ENCODE measurements at places on chromosomes 11 and 22. TPM values are rescaled to one million over a fixed set of nuclear protein-coding genes. Genes with fewer than 3 reads are reported as not detected.

TLCD5 gene
- total RNA-seq, result 7.7 TPM

TRIM6 gene
- total RNA-seq, result 3.9 TPM

CENPM gene
- 53.8 TPM for total RNA-seq

SMTN gene
- total RNA-seq, result 76.3 TPM

KIAA1671 gene
- 47.7 TPM for total RNA-seq

GRK2 gene
- 102 TPM for total RNA-seq

P4HA3 gene
- total RNA-seq, result 0.22 TPM

SCGB2A2 gene
- not detected for total RNA-seq

OR51F2 gene
- total RNA-seq, result not detected

SEC14L2 gene
- total RNA-seq, result 60.8 TPM

LGALS12 gene
- total RNA-seq, result not detected

MYOD1 gene
- total RNA-seq, result not detected

GRAMD1B gene
- 3.2 TPM for total RNA-seq

SOX10 gene
- total RNA-seq, result not detected

SLC37A2 gene
- total RNA-seq, result 24.0 TPM

PIH1D2 gene
- total RNA-seq, result 4.8 TPM

MIOX gene
- total RNA-seq, result 1.4 TPM

SPDYC gene
- not detected for total RNA-seq

OR2AG1 gene
- not detected for total RNA-seq

OR52I1 gene
- total RNA-seq, result 0.15 TPM

DNA sequence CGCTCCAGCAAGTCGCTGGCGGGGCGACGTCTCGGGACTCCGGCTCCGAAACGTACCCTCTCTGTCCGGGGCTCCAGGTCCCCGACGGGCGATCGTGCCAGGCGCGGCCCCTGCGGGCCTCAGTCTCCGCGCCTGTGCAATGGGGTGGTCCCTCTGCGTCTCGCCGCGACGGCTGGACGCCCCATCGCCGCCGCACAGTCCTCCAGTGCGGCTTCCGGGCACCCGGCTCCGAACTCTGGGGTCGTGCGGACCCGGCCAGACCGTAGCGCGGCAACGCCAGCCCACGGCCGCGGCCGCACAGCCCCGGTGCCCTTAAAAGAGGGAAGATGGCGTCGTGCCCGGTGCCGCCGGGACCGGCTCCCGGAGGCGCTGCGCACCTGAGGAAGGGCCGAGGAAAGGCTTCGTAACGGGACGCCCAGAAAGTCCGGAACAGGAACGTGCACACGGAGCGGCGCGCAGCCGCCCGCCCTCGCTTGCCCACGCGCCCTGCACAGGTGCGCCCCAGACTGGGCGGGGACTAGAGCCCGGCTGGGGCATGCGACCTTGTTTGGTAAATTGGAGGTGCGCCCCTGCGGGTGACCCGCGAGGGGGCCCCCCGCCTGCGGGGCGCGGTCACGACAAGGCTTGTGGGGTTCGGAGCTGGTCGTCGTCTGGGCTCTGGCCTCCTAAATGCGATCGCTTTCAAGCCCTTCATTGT lies 525 bp downstream of the BIK start:
- DNase-seq, result peak; percentile 44

DNA sequence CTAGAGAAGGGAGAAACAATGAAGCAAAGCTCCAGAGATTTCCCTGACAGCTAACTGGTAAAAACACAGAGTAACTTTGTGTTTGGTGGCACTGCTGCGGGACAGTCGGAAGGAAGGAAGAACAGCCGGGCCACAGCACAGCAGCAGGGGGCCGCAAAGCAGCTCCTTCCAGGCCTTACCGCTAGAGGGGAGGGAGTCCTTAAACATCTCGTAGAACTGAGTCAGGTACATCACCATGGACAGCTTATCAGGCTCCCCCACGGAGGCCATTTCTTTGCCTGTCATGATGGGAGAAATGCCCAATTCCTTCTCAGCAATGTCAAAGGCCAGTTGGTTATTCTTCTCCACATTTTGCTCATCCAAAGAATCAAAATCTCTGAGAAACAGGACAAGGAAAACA lies 114.6 kb upstream of the BID start:
- DNase-seq, result no peak

- DNase-seq, result no peak
Observed at GRCh38 chr11:127598476-127598875, 597.9 kb upstream of the KIRREL3 start.

DNA sequence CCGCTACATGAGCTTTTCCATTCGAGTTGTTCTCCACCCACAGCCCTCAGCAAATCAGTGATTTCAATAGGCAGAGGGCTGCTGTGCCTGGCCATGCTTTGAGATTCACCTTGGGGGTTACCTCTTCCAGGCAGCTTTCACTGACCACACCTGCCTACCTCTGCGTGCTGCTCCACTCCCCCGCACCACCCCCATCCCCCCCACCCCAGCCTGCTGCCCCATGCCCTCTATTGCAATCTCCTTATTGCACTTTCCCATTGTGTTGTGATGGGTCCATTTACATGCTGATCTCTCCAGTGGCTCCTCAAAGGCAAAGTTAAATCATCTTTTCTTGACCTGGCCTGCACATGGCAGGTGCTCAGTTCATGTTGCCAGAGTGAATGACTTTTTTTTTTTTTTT lies 18.0 kb upstream of the POLA2 start:
- no peak for DNase-seq

- DNase-seq, result no peak
Observed at GRCh38 chr11:87213444-87213843, 175.7 kb downstream of the TMEM135 start.

DNA sequence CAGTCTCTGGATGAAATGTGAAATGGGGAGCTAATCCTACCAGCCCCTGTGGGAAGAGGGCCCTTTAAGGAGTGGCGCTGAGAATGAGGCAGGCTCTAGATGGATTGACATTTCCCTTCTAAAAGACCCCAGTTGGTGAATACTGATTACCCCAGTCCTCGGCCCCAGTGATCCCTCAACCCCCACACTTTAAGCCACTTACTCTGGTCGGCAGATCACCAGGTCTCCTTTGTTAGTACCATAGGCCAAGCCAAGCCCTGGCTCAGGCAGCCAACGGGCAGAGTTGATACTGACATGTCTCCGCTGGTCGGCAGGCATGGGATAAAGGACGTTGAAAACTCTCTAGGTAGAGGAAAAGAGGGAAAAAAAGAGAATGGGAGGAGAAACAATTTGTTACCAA lies 26.1 kb upstream of the CHRM4 start:
- DNase-seq, result no peak

DNA sequence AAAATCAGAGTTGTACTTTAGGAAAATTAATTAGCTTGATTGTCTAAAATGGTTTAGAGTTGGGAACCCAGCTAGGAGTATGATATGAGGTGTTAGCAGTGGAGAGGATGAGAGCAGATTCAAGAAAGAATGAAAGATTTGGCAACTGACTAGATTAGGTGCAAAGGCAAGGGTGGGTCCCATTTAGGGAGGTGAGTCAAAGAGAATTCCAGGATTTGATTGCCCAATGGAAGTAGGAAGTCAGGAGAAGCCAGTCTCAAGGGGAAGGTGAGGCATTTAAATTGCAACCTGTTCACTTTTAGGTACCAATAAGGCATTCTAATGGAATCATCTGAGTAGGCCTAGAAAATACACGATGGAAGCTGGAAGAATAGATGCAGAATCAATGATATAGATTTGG lies 3.6 kb upstream of the CKAP5 start:
- DNase-seq, result no peak

DNA sequence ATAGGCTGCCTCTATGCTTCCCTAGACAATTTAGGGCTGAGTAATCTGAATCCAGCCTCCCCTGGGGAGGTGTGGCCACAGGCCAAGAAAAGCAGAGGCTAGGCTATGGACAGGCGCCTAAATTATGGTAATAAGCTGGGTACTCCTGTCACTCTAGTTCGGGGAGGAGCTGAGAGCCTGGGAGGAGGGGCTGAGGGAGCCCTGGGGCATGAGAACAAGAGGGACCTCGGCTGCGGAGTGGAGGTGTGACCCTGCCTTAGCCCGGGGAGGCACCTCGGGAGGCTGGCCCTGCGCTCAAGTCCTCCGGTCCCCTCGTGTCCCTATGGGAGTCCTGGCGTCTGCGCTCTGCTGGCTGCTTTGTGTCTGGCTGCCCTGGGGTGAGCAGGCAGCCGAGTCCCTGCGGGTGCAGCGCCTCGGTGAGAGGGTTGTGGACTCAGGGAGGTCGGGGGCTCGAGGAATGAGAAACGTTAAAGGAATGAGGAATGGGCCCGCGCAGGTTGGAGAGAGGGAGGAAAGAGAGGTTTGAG lies at the start of gene OTOG:
TSS of gene OTOG (plus strand) at position 209 of the 527 bp plus-strand sequence. CDS start at position 323, 114 bp downstream.
- peak; percentile 33 for DNase-seq

DNA sequence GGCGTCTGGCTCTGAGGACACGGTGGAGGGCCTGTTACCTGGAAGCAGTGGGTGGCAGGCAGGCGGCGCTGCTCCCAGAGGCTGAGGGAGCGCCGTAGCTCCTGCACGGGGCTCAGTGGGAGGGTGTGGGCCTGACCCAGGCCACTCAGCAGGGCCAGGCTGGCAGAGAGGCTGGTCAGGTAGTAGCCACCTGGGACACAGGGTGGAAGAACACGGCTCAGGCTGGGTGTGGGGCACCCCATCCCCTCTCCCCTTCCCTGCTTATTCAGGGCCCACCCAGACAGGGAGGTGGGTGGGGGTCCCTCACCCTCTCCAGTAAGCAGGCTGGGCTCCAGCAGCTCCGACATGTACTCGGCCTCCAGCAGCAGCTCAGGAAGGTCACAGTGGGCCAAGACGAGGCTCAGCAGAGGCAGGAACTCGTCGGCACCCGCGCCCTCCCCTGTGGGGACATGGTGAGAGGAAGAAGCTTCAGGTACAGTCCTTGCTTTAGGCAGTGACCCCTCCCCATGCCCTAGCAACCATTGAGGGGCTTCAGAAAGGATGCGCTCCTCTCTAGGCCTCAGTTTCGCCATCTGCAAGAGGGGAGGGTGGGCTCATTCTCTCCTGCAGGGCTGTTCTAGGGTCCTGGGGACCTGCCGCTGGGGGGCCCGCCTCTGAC lies 2.9 kb downstream of the RIN1 start:
- no peak for DNase-seq

- no peak for DNase-seq
Observed at GRCh38 chr22:30893434-30894370, 74.9 kb downstream of the MORC2 start.

DNA sequence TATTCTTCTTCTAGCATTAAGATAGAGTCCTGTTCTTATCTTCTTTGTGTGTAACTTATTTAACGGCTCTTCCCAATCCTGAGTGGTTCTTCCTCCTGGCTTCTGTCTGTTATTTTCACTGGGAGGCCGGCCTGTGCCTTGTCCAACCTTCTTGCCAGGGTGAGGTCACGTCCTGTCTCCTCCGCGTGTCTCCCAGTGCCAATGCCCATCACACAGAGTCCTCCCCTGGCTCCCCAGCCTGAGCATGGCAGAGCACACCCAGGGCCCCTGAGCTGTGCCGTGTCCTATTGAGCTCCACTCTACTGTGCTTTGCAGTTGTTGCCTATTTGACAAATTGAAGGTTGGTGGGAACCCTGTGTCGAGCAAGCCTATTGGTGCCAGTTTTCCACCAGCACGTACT lies 487.3 kb downstream of the BRD1 start:
- DNase-seq, result no peak

DNA sequence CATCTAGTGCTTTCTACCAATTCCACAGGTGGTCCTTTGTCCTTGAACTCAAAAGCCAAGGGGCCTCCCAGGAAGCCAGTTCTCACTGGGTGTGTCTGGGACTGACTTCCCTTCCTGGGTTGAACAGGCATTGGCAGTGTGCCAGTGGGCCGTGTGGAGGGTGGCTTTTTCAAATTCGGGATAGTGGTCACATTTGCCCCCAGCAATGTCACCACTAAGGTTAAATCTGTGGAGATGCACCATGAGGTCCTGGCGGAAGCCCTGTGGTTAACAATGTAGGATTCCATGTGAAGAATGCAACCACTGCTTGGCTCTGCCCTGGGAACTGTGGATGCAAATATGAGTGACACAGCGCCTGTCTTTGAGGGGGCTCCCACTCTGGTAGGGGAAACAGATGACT lies 53.2 kb upstream of the MTNR1B start:
- no peak for DNase-seq

DNA sequence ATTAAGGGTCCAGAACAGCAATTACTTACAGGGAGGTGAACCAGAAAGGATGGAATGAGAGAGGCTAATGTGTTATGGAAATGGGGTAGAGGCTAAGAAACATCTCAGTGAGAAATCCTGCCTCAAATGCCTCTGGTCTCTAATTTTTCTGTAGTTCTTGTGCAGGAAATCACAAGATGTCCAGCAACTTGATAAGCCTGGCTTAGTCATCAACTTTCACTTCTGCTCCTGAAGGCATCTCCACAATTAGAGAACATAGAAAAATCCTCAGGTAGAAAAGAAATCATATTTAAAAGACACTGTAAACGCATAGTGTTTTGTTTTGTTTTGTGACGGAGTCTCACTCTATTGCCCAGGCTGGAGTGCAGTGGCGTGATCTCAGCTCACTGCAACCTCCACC lies 18.7 kb downstream of the MRGPRX4 start:
- no peak for DNase-seq

GRCh38 chr11:47443817-47444216 lies 5.1 kb downstream of the RAPSN start:
- no peak for DNase-seq

- no peak for DNase-seq
Observed at GRCh38 chr22:49996119-49996517, 16.4 kb downstream of the IL17REL start.

- no peak for DNase-seq
Observed at GRCh38 chr11:106186630-106187029, 109.2 kb downstream of the AASDHPPT start.

DNA sequence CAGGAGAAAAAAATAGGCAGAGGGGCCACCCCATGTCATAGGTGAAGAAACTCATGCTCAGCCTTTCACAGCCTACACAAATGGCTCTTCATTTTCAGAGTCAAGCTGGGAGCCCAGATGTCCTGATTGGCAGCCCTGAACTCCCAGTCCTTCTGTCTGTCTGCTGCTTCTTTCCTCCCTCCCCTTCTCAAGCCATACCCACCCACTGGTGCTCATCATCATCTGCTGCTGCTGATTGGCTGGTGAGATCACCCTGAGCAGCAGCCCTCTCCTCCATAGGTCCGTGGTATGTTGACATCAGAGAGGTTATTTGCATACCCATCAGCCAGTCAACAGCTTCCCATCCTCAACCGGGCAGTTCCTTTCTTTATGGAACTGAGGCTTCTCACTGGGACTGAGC lies 46.1 kb upstream of the PRDM11 start:
- no peak for DNase-seq
